ENCODE measurements at places on chromosomes 1 and 21. TPM values are rescaled to one million over a fixed set of nuclear protein-coding genes. Genes with fewer than 3 reads are reported as not detected.

IGSF9 gene
- not detected for total RNA-seq

SPRR2E gene
- not detected for total RNA-seq

FLG2 gene
- not detected for total RNA-seq

CFHR3 gene
- total RNA-seq: not detected

SPRR2B gene
- not detected for total RNA-seq

RBBP5 gene
- total RNA-seq: 23.4 TPM

CKS1B gene
- 112 TPM for total RNA-seq

MAD2L2 gene
- total RNA-seq: 61.2 TPM

ELAPOR1 gene
- 5.7 TPM for total RNA-seq

Data from T-helper 1 cell treated with Interleukin-12 subunit alpha and Interleukin-12 subunit beta and Interleukin-4 antibody, amounts not matched to agents 30 ng/mL and 1 ng/mL, for 36 hours (primary cell).